ENCODE measurements at places on chromosomes 13 and 19.

GRCh38 chr13:20671789-20672188, 31.7 kb upstream of the IL17D start:
- DNase-seq: no peak

DNA sequence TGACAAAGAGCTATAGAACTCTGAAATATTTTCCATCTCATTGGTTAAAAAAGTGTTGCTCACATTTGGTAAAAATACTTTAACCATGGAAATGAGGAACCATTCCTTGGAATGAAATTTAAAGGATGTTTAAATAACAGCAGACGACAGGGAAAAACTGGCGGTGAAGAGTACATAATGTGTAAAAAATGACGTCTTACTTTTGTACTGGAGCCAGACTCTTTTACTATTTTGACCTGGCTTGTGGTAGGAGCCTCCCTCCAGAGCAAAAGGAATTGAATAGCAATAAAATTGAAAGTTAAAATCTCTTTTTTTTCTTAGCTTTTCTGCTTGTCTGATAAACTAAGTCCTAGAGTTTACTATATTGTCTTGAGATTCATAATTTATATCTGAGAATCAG, 426.2 kb upstream of the KLHL1 start:
- no peak for DNase-seq

DNA sequence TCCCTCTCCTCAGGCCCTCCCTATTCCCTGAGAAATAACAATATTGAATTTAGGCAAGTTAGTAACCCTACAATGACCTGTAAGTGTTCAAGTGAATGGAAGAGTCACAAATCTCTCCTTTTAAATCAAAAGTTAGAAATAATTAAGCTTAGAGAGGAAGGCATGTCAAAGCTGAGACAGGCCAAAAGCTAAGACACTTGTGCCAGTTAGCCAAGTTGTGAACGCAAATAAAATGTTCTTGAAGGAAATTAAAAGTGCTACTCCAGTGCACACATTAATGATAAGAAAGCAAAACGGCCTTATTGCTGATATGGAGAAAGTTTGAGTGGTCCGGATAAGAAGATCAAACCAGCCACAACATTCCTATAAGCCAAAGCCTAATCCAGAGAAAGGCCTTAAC, 120.9 kb downstream of the RBM26 start:
- no peak for DNase-seq

GRCh38 chr19:4069331-4069959, 2.7 kb upstream of the ZBTB7A start:
- DNase-seq: no peak

GRCh38 chr19:3477951-3478350, 2.4 kb downstream of the SMIM24 start:
- DNase-seq: no peak

DNA sequence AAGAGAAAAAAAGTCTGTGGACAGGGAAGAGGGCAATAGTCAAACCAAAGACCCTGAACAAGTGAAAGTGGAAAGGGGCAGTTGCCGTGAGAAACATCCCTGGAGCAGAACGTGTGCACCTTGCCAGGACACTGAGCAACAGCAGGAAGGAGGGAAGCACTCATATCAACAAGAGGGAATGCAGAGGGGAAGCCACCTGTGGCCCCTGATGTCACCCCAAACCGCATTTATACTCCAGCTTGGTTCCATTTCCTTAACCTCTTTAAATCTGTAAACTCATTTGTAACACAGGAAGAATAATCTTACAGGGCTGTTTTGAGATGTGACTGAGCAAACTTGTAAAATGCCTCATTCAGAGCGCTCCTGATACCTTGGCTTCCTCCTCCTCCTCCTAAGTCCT, 698.8 kb downstream of the DIAPH3 start:
- DNase-seq: no peak

DNA sequence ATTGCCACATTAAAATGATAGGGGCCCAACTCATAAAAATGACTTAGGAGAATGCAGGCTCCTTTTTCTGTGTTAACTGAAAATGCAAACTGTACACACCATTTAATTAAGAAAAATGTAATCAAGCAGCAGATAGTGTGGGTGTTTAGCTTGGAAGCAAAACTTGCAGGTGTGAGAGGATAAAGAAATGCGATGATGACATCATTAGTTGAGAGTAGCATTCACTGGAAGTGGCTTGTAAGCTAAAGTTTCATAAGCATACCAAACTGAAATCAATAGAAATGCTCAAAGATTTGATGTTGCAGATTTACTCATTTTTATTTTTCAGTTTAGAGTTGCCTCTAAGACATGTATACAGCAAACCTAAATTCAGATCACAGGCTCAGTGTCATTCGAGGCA, 86.6 kb downstream of the PRR20E start:
- DNase-seq: no peak

GRCh38 chr13:105519771-105520170, 1015.7 kb downstream of the EFNB2 start:
- DNase-seq: no peak

GRCh38 chr13:61192826-61193225, 222.8 kb downstream of the PCDH20 start:
- no peak for DNase-seq

- DNase-seq: no peak
Observed at GRCh38 chr13:31282741-31283455, 83.1 kb downstream of the B3GLCT start.

DNA sequence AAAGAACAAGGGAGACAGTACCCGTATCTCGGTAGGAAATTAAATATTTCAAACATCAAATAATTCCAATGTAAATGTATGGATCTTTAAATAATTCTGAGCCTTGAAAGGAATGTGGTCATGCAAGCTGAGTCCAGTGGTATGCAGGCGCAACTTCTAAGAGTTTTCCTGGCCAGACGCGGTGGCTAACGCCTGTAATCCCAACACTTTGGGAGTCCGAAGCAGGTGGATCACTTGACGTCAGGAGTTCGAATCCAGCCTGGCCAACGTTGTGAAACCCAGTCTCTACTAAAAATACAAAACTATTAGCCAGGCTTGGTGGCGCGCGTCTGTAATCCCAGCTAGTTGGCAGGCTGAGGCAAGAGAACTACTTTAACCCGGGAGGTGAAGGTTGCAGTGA, 1.1 kb upstream of the ZNF845 start:
- DNase-seq: no peak

DNA sequence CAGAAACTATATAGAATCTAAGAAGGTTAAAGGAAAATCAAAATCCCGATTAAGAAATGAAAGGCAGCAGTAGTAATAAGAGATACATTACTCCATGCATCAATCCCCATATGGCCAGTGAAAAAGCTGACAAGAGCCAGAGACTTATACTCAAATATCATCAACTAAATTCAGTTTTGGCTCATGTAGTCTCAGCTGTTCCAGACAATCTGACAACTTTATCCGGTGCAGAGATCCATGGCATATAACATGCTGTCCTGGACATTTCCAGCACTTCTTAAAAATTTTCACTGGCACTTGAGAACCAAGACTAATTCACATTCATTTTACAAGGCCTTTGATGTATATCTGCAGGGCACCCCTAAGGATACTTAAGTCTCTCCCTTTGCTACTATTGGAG, 255.7 kb upstream of the KLHL1 start:
- DNase-seq: no peak

DNA sequence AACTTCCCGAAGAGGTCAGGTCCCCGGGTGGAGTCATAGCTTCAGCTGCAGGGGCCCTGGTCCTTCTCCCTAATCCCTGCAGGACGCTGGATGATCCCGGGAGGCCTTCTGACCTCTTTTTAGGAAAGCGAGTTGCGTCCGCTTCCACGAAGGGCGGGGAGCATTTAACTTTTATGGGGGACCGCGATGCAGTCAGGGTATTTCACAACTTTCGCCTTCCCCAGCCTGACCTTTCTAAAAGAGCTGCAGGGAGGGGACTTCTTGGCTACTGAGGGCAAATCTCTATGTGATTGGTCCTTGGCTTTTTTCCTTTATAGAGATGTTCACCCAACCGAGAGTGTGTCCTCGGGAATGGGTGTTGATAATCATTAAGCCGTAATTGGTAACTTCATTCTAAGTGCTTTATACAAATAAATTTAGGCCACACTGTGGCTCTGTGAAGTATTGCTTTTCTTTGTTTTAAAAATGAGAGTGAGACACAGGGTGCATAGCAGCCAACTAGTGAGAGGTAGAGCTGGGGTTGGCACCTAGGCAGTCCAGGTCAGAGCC, 778 bp downstream of the ZNF230 start:
- DNase-seq: no peak

- DNase-seq: no peak
Observed at GRCh38 chr19:30152510-30153291, 210.7 kb downstream of the URI1 start.

DNA sequence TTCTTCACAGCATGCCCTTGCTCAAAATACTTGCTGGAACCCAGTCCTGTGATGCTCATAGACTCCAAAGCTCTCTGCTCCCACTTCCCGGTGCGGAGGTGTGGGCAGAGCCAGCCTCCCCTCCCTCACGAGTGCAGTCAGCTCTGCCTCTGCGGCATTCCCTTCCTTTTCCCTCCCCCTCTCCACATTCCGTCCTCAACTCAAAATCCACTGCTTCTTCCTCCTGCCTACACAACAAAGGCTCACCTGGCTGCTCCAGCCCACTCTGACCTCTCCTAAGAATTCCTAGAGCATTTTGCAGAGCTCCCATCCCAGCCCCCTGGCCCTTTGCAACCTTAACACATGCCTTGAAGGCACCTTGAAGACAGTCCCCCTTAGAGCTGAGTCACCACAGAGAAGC, 527.9 kb downstream of the MYO16 start:
- no peak for DNase-seq

DNA sequence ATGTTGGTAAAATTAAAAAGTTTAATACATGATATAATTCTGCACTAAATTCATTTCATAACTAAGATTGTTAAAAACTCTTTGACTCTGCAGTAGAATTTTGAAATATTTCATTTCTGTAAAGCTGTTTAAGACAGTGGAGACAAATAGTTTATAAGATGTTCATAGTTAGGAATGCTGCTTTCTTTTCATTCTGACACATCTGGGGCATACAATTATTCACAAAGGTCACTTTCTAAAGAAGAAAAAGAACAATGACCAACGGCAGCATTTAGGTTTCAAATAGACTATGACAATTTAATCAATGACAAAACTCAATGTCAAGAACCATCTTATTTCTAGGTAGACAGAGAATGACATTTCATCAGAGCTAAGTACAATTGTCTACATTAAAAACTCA, 1422.1 kb downstream of the PCDH9 start:
- no peak for DNase-seq

DNA sequence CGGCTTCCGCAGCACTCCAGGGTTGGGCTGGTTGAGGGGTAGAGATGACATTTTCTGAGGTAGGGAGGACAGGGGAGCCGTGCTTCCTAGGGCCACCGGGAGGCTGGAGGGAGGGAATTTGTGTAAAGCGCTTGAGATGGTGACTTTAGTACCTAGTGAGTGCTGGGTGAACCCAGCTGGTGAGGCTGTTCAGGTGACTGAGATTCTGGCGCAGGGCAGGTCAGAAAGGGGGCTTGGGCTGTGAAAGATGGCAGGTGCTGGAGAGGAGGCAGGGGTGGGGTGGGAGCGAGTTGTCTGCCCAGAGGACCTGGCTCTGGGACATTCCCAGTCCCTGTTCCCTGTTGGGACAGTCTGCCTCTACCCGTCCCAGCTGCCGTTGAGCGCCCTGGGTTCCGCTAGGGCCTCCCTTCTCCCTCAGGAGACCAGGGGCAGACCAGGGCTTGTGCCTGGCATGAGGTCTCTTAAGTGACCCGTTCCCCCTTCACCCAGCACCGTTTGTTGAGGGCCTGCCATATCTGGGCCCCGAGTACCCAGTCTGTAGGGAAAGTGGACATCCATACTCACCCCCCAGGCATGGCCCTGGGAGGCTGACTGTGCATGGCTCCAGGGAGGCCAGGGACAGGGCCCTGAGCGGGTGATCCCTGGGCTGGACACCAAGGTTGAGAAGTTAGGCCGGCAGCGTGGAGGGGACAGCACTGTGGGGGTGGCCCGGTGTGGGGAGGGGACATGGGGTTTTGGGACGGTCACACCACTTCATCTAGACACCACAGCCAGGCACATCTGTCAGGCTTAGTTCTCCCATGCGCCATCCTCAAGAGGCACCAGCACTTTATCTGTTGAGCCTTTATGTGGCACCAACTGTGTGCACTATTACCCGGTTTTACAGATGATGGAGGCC, 5.0 kb downstream of the PTOV1 start:
- no peak for DNase-seq

DNA sequence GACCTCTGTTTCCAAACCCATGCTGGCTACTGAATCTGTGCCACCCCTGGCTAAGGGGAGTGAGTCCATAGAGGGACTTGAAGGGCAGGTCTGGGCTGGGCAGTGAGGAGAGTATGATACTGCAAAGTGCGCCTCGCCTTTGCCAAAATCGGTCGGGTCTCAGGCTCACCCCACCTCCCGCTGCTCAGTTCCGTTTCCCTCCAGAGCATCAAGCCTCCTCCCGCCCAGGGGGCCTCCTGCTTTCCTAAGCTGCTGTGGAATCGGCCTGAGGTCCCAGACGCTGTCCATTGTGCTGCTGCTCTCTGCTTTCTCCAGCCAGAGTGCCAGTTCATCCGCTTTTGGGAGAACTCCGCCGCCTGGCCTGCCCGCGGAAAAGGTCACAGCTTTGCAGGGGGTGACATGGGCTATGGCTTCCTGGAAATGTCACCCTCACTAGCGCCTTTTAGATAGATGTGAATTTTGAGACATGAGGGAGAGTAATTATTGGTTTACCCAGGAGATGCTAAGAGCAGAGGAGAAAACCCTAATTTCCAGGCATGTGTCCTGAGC, 1418.4 kb downstream of the UQCRFS1 start:
- no peak for DNase-seq

- DNase-seq: no peak
Observed at GRCh38 chr19:2230807-2231533, 5.2 kb downstream of the PLEKHJ1 start.

Measured in cerebellar nuclear complex (tissue), 1 donor.